ENCODE measurements at places on chromosomes 4 and X.
A peak's percentile ranks its signal among the peaks of the same experiment; 100 is the strongest.

- DNase-seq: no peak
- no peaks in the 10 kb centered on the region for H3K27me3 ChIP-seq
- no peak overlapping the region for H3K27ac ChIP-seq
- H3K36me3 ChIP-seq: no peaks in the 10 kb centered on the region
- no peak overlapping the region for H3K4me3 ChIP-seq
- no peaks in the 10 kb centered on the region for H3K4me1 ChIP-seq
These were observed 171.0 kb downstream of the GALNTL6 start for GRCh38 chr4:171983935-171984805.

DNA sequence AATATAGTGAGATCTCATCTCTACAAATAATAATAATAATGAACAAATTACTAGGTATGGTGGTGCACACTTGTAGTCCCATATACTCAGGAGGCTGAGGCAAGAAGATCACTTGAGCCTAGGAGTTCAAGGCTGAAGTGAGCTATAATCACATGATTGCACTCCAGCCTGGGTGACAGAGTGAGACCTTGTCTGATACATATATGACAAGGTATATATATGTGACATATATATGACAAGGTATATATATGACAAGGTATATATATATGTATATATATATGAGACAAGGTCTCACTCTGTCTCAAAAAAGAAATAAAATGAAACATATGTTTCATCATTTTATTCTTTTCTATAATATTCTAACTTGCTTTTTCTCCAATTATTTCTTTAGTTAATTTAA is 278.1 kb upstream of the TET2 start:
- no peaks in the 10 kb centered on the region for H3K27me3 ChIP-seq
- no peak overlapping the region for H3K4me3 ChIP-seq
- H3K4me1 ChIP-seq: no peaks in the 10 kb centered on the region
- no peak for DNase-seq
- H3K27ac ChIP-seq: no peak overlapping the region

- H3K27ac ChIP-seq: peak overlapping the region; percentile 93
- peaks cover 40% of the 10 kb centered on the region for H3K4me1 ChIP-seq
- peak overlapping the region; percentile 83 for H3K4me3 ChIP-seq
- no peak for DNase-seq
- H3K36me3 ChIP-seq: no peaks in the 10 kb centered on the region
- no peaks in the 10 kb centered on the region for H3K27me3 ChIP-seq
These were observed 674 bp downstream of the SEC24B start for GRCh38 chr4:109434007-109434971.

- H3K27ac ChIP-seq: no peak overlapping the region
- peaks cover 25% of the 10 kb centered on the region for H3K36me3 ChIP-seq
- H3K4me1 ChIP-seq: peaks cover 5% of the 10 kb centered on the region
- H3K4me3 ChIP-seq: no peak overlapping the region
These were observed 12.5 kb upstream of the UVSSA start for GRCh38 chr4:1334579-1334895.

GRCh38 chr4:18524667-18525066 is 503.1 kb upstream of the LCORL start:
- H3K27me3 ChIP-seq: no peaks in the 10 kb centered on the region
- no peak overlapping the region for H3K27ac ChIP-seq
- H3K36me3 ChIP-seq: no peaks in the 10 kb centered on the region
- no peak overlapping the region for H3K4me3 ChIP-seq

DNA sequence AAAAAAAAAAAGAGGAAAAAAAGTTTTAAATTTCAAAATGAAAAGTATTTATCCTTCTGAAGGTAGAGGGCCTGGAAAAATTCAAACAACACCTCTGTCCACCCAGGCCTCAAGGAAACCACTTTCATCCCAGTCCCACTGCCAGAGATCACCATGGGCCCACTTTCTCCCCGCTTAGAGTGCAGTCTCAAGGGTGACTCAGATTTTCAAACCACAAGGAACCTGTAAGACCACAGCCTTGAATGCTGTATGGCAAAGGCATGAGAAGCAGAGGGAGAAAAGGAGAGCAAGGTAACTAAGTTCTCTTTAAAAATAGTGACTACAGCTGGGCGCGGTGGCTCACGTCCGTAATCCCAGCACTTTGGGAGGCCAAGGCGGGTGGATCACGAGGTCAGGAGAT is 87.9 kb upstream of the PACRGL start:
- H3K36me3 ChIP-seq: peaks cover 7% of the 10 kb centered on the region
- no peak for DNase-seq
- no peaks in the 10 kb centered on the region for H3K27me3 ChIP-seq
- peaks cover 13% of the 10 kb centered on the region for H3K4me1 ChIP-seq
- no peak overlapping the region for H3K27ac ChIP-seq
- H3K4me3 ChIP-seq: no peak overlapping the region

DNA sequence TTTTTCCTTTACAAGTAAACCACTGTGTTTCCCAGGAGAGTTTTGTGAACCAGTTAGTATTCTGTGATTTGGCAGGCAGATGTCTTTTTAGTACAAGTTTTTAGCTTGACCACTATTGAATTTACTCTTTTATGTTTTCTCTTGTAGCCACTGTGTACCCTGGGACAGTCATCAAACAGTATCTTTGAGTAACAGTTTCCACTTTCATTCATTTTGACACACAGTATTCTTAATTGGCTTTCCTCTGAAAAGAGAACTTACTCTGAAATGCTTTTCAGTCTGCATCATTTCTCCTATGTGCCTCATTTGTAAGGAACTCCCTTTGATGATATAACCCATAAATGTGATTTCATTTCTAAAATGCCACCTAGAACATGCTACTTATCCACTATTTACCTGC is 476.5 kb downstream of the PDGFC start:
- DNase-seq: no peak
- H3K36me3 ChIP-seq: no peaks in the 10 kb centered on the region
- H3K4me1 ChIP-seq: peaks cover 12% of the 10 kb centered on the region
- no peak overlapping the region for H3K4me3 ChIP-seq
- no peak overlapping the region for H3K27ac ChIP-seq

DNA sequence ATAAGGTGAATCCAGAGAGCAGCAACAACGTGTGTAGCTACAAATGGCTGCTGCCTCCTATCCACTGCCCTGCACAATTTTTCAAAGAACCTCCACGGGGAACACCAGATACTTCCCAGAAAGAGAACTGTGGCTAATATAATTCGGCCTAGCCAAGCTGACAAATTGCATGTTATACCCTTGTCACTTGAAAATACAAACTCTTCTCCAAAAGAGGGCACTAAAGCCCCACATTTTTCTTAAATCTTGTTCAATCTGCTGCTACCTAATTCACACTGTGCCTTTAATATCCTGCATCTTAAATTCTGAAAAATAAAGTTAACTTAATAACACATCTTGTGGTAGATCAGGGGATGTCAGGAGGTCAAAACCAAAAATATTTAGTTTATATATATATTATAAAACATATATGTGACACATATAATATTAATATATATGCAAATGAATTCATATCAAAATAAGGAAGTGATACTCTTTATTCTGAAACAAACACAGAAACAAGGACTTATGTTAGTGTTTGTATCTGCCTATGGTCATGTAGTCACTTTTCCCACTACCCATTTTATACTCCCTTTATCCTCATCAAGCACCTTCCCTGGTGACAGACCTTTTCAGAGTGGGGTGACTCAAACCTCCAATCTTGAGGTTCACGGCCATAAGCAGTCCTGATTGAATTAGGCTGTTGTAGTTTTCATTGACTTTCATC is 24.1 kb downstream of the CT45A1 start:
- no peak for DNase-seq
- no peak overlapping the region for H3K27ac ChIP-seq
- H3K4me1 ChIP-seq: no peaks in the 10 kb centered on the region

DNA sequence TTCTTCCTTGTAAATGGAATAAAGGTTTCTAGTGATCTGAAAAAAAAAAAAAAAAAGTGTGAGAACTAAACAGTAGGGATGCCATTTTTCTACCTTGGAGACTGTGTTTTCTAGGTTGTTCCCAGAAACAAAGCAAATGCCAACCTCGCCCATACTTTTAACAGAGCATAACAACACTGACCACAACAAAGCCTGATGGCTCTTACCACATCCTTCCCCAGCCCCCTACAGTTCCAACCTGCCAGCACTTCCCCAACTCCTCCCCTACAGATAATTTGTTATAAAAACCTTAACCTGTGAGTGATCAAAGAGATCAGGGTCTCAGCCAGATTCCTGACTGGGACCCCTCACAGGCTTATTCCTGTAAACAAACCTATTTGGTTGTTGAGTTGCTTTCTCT is 940.0 kb downstream of the SH3BGRL start:
- H3K36me3 ChIP-seq: no peaks in the 10 kb centered on the region
- H3K4me3 ChIP-seq: no peak overlapping the region
- H3K27ac ChIP-seq: no peak overlapping the region
- no peaks in the 10 kb centered on the region for H3K27me3 ChIP-seq
- no peaks in the 10 kb centered on the region for H3K4me1 ChIP-seq

GRCh38 chrX:100874325-100874724 is at the start of gene NOX1:
TSS of gene NOX1 (minus strand) at chrX:100874359. CDS start at chrX:100874139, 220 bp downstream.
- DNase-seq: no peak
- no peaks in the 10 kb centered on the region for H3K4me1 ChIP-seq
- H3K36me3 ChIP-seq: no peaks in the 10 kb centered on the region
- H3K27me3 ChIP-seq: no peaks in the 10 kb centered on the region

DNA sequence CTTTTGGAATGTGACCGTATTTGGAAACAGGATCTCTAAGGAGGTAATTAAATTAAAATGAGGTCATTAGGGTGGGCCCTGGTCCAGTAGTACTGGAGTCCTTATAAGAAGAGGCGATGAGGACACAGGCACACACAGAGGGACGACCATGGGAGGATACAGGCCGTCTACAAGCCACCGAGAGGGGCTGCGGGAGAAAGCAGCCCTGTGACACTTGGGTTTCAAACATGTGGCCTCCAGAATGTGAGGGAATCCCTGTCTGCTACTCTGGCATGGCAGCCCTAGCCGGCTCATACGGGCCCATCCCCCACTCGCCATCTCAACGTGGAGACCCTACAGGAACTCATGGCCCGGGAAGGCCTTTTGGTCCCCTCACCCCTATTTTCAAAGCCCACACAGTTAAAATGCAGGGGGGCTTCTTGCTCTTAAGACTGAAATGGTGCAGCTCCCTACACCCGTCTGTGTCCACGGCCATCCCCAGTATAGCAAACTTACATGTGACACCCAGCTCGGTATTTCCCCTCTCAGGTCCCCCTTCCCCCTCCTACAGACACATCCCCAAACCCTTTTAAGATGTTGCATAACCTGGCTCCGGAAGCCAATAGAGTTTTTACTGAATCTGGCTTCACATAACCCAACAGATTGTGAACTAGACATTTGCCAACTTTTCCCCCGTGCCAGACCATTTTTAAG is 124.1 kb upstream of the TBL1X start:
- H3K4me1 ChIP-seq: peaks cover 14% of the 10 kb centered on the region
- DNase-seq: no peak
- no peaks in the 10 kb centered on the region for H3K27me3 ChIP-seq
- peak overlapping the region; percentile 64 for H3K4me3 ChIP-seq
- no peaks in the 10 kb centered on the region for H3K36me3 ChIP-seq

DNA sequence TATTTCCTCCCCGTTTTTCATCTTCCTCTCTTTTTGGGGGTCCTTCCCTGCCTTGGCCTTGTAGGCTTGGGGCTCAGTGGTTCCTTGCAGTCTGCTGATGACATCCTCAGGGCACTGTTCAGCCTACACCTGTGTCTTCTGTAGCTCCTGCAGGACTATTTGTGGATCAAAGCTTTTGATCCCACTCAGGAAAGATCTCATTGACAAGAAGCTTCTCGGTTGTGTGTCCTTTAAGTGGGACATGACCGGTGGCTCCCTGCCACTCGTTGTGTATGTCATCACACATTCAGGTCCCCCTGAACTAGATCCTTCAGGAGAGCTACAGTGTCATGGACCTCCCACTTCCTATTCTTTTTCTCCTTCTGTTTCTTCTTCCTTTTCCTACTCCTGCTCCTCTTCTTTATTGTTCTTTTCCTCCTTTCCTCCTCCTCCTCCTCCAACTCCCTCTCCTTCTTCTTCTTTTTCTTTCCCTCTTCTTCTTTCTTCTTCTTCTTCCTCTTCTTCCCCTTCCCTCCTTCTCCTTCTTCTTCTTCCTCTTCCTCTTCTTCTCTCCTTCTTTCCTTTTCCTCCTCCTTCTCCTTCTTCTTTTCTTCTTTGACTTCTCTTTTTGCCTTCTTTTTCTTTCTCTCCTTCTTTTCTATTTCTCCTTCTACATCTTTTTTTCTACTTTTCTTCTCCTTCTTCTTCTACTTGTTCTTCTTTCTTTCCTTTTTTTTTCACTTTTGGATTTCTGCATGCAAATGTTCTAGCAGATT is 67.8 kb downstream of the NBDY start:
- no peak overlapping the region for H3K4me3 ChIP-seq
- no peaks in the 10 kb centered on the region for H3K36me3 ChIP-seq
- H3K27me3 ChIP-seq: no peaks in the 10 kb centered on the region
- H3K4me1 ChIP-seq: no peaks in the 10 kb centered on the region
- no peak for DNase-seq

- H3K27me3 ChIP-seq: no peaks in the 10 kb centered on the region
- H3K36me3 ChIP-seq: no peaks in the 10 kb centered on the region
- H3K4me3 ChIP-seq: peak within 1 kb of the TSS; percentile 92
- H3K4me1 ChIP-seq: peaks cover 17% of the 10 kb centered on the region
- H3K27ac ChIP-seq: peak within 1 kb of the TSS; percentile 99
These were observed at the start of gene IGFBP7 for GRCh38 chr4:57109847-57110639. TSS of gene IGFBP7 (minus strand) at chr4:57110385. CDS start at chr4:57110351, 34 bp downstream.

DNA sequence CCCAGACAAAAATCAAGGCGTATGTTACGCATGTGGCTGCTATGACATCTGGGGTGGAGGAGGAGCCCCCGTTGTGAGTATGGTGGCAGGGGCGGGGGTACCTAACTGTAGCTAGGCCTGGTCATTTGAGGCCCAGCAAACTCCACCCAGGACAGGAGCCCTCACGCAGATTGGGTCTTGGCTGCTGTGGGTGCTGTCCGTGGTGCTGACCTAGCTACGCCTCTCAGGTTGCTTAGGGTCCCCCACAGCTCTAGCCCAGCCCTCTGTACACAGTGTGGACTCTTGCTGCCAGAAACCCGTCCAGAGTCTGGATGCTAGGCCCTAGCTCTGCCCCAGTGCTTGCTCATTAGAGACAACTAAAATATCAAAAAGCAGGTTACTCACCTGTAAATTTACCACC is 146.7 kb upstream of the PSAPL1 start:
- H3K4me3 ChIP-seq: no peak overlapping the region
- no peak for DNase-seq
- H3K4me1 ChIP-seq: no peaks in the 10 kb centered on the region

- no peaks in the 10 kb centered on the region for H3K27me3 ChIP-seq
- no peak overlapping the region for H3K27ac ChIP-seq
- H3K4me3 ChIP-seq: no peak overlapping the region
- no peak for DNase-seq
These were observed 32.8 kb upstream of the GLRB start for GRCh38 chr4:157043131-157043530.

- no peaks in the 10 kb centered on the region for H3K4me1 ChIP-seq
- no peak overlapping the region for H3K4me3 ChIP-seq
- no peak for DNase-seq
These were observed 20.8 kb downstream of the AMOT start for GRCh38 chrX:112819813-112820212.

DNA sequence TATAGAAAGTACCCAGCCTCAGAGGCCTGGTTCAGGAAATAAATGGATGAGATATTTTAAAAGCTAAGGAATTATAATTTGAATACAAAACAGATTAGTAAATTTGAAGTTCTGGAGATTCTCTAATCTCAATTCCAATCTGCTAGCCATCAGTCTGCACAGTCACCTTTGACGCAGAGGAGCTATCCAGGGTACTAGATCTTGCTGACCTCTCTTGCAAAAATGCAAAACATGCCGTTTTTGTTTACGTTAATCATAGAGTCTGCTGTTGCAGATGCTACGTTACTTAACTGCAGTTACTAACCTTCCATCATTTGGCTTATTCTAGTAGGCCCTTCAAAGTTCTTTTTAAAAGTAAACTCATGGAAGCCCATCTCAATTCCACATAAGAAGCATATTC is 10.4 kb downstream of the CCSER1 start:
- no peak overlapping the region for H3K4me3 ChIP-seq
- H3K27me3 ChIP-seq: no peaks in the 10 kb centered on the region
- DNase-seq: no peak
- no peaks in the 10 kb centered on the region for H3K4me1 ChIP-seq
- no peaks in the 10 kb centered on the region for H3K36me3 ChIP-seq

Measured in thoracic aorta (tissue), 2 donors.